ENCODE measurements at places on chromosomes 11 and 22.

GRCh38 chr11:118922745-118923627, 2.7 kb downstream of the BCL9L start:
- DNase-seq = no peak

DNA sequence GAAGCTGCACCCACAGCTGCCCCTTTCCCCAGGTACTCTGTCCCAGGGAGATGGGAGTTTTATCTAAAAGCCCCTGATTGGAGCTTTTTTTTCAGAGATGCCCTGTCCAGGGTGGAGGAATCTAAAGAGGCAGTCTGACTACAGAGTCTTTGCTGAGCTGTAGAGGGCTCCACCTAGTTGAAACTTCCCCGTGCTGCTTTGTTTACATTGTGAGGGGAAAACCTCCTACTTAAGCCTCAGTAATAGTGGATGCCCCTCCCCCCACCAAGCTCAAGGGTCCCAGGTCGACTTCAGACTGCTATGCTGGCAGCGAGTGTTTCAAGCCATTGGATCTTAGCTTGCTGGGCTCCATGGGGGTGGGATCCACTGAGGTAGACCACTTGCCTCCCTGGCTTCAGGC, 470.1 kb upstream of the LARGE1 start:
- DNase-seq = no peak

GRCh38 chr11:44165432-44165831, 70.0 kb downstream of the EXT2 start:
- DNase-seq = no peak

DNA sequence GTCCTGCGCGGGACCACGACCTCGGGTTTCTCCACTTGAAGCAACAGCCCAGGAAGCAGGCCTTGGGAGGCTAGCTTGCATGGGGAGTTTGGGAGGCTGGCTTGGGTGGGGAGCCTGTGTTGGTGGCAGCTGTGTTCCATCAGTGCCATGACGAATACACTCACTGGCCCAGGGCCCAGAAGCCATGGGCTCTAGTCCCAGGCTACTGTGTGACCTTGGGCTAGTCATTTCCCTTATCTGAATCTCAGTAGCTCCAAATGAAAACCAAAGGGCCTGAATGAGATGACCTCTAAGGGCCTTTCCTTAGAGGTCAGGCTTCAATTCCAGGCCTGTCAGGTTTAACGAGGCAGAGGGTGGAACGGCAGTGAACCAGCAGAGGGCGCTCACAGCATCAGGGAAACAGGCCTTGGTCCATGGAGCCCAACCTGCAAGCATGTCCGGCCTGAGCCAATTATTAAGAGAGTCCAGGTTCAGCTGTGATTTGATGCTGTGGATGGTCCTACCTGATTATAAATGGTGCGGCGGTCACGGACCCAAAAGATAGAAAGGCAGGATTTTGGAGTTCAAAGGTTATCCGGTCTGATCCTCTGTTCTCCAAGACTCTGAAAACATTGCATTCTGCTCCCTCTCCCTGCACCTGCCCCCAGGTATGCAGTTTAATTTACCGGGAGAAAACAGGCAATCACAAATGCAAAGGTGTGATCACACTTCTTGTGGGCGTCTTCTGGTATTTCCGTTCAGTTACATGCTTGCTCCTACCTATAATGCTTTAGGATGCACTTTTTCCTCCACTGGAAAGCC, 15.9 kb downstream of the PTPN5 start:
- no peak for DNase-seq

- peak; percentile 53 for DNase-seq
Observed at GRCh38 chr22:45645526-45646414, 25.9 kb upstream of the ATXN10 start.

DNA sequence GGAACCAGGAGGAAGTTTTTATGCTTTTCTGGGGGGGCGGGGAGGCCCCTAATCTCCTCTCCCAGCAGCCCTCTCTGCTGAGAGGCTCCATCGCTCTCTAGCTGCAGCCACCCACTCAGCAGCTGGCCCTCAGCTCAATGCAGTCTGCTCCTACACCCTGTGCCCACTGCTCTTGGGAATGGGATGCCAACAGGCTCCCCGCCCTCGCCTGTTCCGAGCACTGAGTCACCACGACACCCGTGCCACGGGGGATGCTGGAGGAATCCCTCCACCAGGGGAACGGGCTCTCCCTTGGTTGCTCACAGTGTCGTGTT, 23.5 kb upstream of the SUSD2 start:
- no peak for DNase-seq

DNA sequence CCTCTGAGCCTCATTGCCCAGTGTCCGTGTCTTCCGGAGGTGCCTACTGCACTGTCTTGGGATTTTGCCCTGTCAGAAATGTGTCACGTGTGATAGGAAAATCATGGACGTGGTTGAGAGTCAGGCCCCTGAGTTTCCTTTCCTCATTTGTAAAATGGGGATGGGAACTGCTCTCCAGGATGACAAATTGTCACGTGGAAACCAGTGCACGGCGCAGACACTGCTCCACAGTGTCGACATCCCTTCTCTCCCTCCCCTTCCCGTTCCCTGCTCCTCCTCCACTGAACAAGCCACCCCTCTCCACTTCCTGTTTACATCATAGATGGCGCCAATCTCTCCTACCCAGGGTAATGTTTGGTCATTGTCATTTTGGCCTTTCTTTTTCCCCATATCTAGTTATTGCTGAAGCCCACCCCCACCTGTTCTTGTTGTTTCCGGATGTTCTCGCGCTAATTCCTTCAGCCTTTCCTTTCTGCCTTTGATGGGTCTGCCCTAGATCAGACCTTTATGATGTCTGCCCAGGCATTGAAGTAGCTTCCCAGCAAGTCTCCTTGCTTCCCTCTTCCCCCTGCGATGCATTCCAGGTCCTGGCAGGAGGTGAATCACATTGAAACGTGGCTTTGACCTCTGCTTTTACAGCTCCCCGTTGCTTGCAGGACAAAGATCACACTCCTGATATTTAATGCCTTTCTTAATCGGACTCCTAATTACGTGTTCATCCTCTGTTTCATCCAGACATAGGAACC, 91.8 kb downstream of the TBC1D22A start:
- no peak for DNase-seq

GRCh38 chr11:76596652-76597051, 73.9 kb downstream of the LRRC32 start:
- no peak for DNase-seq

DNA sequence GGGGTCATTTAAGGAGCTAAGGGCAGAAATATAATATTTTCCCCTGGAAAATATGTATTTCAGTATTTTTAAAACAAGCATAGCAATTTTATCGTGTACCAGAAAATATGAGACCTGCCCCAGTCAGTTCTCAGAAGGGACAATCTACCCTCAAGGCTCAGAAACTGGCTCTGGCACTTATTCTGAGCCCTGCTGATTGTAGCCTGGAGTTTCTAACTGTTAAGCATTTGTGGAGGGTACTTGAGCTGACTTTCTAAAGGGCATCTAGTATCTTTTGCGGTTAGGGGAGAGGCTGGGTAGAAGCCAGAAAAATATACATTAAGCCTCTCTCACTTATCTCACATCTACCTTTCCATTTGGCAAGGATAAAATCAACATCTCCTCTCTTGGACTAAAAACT, 71.3 kb upstream of the FSHB start:
- no peak for DNase-seq

DNA sequence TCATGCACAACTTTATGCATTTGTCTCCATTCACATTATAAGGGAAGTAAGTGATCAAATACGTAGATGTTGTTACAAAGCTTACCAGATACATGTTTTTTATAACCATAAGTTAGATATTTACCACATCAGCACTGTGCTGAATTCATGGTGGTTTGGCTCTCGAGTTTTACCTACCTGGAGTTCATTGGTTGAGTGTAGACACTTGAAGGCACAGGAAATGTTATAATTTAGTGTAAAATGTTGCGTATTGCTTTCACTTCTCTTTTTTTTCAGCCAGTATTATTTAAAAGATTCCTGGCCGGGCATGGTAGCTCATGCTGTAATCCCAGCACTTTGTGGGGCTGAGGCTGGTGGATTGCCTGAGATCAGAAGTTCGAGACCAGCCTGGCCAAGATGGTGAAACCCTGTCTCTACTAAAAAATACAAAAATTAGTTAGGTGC, 53.1 kb upstream of the GRK2 start:
- DNase-seq = no peak

DNA sequence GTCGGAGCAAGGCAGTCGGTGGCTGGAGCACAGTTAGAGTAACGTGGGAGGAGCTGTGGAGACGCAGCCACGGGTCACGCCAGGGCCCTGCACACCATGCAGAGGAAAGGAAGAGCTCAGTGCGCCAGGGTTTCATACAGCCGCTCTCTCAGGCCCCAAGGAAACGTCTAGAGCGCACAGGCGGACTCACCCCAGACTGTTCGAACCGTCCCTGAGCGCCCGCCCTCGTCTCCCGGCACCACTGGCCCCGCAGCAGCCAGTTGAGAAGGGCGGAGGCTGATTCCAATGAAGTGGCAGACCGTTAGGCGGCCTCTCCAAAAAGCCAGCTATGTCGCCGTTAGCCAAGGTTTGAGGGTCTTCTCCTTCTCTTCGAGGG, 483 bp upstream of the HYLS1 start:
- DNase-seq = no peak

DNA sequence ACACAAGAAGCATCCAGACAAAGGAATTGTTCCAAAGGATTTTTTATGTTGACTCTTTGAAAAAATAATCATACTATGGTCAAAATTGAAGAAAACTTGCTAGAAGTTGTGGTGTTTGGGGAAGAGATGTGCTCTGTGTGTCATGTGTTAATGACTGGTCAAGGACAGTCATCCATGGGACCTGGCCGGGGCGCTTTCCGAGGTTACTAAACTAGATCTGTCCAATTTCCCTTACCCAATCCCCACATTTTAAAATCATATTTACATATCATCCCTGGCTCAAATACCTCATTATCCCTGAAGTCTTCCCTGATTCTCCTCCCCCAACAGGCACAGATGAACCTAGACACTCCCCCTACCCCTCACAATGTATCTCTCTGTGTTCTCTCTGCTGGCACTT, 289.4 kb downstream of the TENM4 start:
- no peak for DNase-seq

- DNase-seq = no peak
Observed at GRCh38 chr22:40414311-40414710, 43.9 kb downstream of the SGSM3 start.

DNA sequence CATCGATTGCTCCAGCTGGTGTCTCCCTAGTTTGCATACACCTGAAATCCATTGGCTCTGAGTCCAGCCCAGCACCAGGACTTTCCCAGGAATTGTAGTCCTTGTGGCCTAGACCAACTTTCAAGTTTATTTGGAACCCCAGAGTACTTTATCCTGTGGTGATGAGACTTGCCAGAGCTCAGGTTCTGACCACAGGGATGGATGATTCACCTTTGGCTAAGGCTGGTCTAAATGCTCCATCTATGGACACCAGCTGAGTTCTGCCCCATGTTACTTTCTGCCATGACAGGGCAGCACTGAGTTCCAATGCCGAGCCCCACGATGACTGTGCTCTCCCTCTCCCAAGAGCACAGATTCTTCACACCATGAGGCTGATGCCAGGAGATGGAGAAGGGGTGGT, 17.3 kb upstream of the INSC start:
- DNase-seq = no peak

GRCh38 chr22:45455621-45456020, 42.1 kb downstream of the RIBC2 start:
- no peak for DNase-seq

DNA sequence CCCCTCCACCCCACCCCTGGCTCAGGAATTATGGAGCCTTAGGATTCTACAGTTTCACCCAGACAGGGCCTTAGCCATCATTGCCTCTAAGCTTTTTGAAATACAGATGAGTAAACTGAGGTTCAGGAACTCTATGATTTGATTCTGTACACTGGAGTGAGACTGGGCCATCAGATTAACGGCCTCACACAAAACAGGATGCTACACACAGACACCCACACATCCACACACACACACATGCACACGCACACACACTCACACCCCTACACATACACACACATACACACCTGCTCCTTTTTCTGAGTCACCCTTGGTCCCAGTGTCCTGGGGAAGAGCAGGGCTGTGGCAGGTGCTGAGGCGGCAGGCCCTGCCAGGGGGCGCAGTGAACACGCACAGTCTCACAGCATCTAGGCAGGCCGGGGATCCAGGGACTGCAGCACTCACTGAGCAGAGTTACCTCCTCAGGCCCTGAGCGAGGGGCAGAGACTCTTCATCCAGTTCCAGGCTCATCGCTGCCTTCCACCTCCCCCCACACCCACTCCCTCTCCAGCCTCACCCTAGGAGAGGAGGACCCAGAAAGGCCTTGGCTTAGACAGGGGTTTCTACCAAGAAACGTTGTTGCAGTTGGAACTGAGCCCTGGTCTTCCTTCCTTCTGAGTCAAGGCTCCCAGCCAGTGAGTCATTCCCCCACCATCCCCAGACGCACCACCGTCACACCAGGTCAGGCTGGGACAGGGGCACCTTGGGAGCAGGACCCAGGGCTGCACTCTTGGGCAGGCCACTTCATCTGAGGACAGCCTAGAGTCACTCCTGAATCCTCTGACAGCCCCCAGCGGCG, 89.8 kb upstream of the PARVA start:
- DNase-seq = no peak

DNA sequence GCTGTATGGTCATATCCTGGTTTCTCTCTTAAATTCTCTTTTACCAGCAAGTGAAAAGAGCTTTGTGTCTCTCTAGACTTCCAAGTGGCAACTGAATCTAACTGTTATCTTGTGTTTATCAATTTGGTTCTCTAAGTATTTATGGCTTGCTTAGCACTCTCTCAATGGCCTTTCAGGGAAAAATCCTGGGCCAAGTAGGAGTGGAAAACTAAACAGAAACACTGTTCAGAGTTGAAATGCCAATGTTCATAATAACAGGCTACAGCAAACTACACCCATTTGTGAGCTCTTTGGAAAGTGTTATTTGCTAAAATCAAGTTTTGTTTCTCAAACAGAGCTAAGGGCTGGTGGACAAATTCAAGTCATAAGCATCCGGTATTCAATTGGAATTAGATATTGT, 10.1 kb downstream of the MMP12 start:
- DNase-seq = no peak

DNA sequence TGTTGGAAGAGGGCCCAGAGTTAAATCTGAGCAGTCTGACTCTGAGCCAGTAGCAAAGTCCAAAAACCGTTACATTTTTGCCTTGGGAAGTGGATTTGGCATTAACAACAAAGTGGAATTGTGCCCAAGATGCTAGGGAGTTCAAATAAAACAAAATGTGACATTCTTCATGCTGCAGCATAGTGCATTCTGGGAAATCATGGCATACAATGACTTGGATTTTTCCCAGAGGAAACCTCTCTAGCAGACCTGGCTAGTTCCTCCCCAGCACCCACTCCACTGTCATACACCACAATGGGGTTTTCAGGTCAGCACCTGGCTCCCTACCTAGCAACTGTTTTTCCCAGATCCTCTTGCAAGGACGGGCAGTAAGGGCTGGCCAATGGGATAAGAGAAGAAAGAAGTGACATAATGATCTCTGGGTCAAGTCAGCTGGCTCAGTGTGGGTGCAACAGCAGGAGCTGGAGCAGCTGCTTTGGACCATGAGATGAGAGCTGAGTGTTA, 24.8 kb upstream of the CYB5R3 start:
- no peak for DNase-seq

DNA sequence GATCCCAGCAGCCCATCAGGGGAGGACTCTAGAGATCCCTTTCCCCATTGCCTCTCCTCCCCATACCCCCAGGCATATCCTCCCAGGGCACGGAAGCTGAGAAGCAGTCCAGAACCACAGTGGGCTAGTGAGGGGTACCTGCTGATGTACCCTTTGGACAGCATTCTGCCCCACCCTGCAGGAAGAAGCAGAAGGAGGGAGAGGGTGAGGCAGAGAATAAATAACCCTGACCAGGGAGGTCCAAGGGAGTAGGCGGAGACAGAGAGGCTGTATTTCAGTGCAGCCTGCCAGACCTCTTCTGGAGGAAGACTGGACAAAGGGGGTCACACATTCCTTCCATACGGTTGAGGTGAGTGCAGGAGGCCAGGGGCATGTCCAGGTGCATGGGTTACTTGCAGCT, at the start of gene OR51E1:
OR51E1 (plus strand) TSS at position 301 of the 400 bp plus-strand sequence. CDS start 8,545 bp downstream, outside the sequence.
- DNase-seq = no peak
